ENCODE measurements at places on chromosomes 7 and 10.

- DNase-seq = no peak
These were observed 765.3 kb downstream of the REEP3 start for GRCh38 chr10:64286533-64286932.

- no peak for DNase-seq
These were observed 46.2 kb downstream of the PARP12 start for GRCh38 chr7:140016540-140016939.

- no peak for DNase-seq
These were observed 34.9 kb downstream of the PRF1 start for GRCh38 chr10:70567603-70568002.

GRCh38 chr10:21095494-21096055 lies 198.5 kb upstream of the NEBL start:
- DNase-seq = no peak

GRCh38 chr10:5800782-5801181 lies 12.5 kb downstream of the GDI2 start:
- no peak for DNase-seq

DNA sequence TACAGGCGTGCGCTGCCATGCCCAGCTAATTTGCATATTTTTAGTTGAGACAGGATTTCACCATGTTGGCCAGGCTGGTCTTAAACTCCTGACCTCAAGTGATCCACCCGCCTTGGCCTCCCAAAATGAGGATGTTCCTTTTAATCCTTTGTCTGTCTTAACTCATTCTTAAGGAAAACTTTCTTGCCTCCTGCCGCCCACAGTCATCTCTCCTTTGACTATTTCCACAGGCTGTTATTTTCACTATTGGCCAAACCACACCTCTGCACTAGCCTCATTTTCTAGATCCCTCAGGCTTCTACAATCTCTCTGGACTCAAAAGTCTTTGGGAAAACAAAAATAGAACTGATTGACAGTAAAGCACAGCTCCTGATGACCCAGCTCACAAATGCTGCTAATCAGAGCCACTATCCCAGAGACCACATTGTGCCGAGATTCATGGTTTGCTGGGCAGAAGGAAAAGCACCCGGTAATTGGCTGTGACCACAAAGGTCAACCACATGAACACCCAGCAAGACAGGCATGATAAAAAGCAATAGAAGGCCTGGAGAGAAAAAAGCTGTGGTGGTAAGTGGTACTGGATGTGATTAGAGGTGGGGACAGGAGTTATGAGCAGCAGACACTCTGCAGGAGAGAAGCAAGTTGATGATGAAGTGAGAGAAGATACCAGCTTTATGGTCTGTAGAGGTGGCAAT lies 44.1 kb upstream of the ZNRF2 start:
- DNase-seq = no peak

DNA sequence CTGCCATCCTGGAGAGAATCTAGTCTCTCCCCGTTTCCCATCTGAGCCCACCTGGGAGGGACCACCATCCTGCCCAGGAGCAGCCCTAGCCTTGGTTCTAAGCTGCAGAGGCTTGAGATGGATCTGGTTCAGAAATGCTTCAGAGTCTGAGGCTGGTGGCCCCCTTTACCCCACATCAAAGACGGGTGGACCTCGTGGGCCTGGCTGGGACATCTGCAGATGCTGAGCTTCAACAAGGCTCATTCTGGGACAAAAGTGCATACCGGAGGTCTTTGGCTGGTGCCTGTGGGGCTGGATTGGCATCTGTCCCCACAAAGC lies 4.9 kb upstream of the IRF5 start:
- no peak for DNase-seq

- no peak for DNase-seq
These were observed 28.8 kb downstream of the ZSCAN25 start for GRCh38 chr7:99645590-99645989.

DNA sequence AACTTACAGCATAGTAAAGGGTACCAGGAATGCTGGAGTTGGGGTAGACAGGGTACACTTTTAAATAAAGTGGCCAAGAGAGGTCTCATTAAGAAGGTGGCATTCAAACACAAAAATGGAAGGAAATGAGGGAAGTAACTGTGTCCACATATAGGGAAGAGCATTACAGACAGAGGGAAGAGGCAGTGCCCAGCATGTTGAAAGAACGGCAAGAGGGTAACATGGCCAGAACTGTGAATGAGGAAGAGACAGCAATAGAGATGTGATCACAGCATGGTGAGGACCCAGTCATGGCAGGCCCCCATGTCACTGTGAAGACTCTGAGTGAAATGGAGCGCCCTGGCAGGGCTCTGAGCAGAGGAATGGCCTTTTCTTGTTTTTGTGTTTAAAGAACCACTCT lies 35.1 kb upstream of the ZNRF2 start:
- DNase-seq = no peak

DNA sequence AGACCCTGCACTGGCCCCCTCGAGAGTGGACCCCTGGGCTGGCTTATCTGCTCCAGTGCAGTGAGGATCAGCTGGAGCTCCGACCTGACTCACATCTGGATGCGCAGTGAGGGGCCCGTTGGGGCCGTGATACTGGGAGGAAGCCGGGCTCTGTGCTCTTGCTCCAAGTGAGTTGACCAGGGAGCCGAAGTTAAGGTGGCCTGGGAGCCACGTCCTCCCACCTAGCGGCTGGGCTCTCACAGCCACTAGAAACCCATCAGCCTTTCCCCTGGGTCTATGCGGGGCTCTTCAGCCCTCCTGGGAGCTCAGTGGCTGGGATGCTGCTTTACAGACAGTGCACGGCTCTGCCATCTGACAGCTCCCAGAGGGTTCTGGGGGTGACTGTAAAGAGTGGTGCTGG lies 9.1 kb downstream of the ALKBH4 start:
- no peak for DNase-seq

GRCh38 chr7:28005075-28005846 lies 175.3 kb downstream of the JAZF1 start:
- no peak for DNase-seq

DNA sequence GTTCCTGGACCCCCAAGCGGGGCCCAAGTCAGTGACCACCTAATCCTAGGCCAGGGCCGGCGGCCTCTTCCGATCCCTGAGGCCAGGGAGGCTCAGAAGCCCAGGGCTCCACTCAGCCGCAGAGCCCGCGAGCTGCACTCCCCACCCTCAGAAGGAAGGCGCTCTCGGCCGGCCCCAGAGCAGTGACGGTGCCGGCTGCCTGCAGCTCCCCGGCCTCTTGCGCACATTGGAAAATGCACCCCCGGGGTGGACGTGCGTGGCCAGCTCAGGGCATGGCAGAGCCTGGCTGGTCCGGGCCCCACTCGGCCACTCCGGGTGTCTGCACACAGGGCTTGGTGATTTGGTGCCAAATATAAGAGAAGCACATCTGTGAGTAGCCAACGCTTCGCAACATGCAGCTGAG lies 269.1 kb downstream of the PTPRN2 start:
- no peak for DNase-seq

Measured in CD4-positive, alpha-beta T cell treated with Interleukin-10 for 1 hour (primary cell).